ENCODE measurements at places on chromosomes 3 and 15.

- no peak for DNase-seq
Measured at GRCh38 chr3:150741497-150742140, 21.4 kb downstream of the SIAH2 start.

GRCh38 chr15:57910672-57911071 lies 154.8 kb downstream of the ALDH1A2 start:
- DNase-seq: no peak

- no peak for DNase-seq
Measured at GRCh38 chr3:55891106-55891505, 404.0 kb upstream of the WNT5A start.

DNA sequence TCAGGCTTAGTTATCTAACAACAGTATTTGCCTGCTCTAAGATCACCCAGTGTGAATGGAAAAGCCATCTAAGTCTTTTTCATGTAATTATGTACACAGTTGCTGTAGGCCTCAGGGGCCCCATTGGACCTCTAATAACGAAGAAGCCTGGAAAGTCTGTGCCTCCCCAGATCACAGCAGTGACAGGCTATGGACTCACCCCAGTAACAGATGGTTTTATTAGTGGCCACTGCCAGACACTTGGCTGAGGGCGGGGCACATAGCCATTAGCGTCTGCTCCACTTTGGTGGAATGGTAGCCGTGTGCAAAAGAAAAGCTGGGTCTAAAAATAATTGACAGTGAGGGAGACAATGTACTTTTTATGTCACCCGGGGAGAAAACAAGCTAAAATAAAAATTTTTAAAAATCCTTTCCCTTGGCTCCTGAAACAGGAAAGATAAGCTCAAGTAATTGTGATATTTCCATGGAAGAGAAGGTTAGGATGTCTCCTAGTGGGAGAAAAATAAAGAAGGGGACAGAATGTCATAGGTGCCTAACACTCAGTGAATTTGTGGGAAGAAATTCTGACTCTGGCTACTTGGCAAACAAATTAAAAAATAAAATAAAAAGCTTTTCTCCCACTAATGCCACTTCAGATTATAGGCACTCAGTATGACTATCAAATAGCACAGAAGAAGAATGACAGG lies 44.3 kb upstream of the ZNF385D start:
- DNase-seq: no peak

GRCh38 chr3:81769299-81769698 lies 7.9 kb upstream of the GBE1 start:
- DNase-seq: no peak

DNA sequence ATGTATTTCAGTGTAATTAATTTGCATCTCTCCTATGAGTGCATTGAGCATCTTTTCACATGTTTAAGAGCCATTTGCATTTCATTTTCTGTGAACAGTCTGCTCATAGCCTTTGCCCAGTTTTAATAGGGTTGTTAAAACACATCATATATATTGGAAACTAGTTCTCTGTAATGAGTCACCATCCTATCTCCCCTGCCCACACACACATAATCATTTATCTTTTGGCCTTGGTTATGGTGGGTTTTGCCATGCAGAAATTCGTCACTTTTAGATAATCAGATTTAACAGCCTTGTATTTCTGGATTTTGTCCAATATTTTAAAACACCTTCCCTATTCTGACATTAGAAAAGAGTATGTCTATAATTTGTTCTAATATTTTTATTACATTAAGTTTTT lies 11.9 kb upstream of the CHRM5 start:
- DNase-seq: no peak

- no peak for DNase-seq
Measured at GRCh38 chr3:72661115-72661457, 187.2 kb downstream of the SHQ1 start.
